ENCODE measurements at places on chromosomes 16 and 17. TPM values are rescaled to one million over a fixed set of nuclear protein-coding genes. Genes with fewer than 3 reads are reported as not detected.

The SDR42E2 gene
- total RNA-seq: 0.05 TPM

- no peak overlapping the region for H3K4me3 ChIP-seq
- no peak for DNase-seq
- no peaks in the 10 kb centered on the region for H3K36me3 ChIP-seq
- H3K27me3 ChIP-seq: no peaks in the 10 kb centered on the region
- no peak overlapping the region for H3K27ac ChIP-seq
Measured at GRCh38 chr17:68831170-68831569, 124.0 kb downstream of the ABCA8 start.

The PRSS21 gene
- not detected for total RNA-seq

DNA sequence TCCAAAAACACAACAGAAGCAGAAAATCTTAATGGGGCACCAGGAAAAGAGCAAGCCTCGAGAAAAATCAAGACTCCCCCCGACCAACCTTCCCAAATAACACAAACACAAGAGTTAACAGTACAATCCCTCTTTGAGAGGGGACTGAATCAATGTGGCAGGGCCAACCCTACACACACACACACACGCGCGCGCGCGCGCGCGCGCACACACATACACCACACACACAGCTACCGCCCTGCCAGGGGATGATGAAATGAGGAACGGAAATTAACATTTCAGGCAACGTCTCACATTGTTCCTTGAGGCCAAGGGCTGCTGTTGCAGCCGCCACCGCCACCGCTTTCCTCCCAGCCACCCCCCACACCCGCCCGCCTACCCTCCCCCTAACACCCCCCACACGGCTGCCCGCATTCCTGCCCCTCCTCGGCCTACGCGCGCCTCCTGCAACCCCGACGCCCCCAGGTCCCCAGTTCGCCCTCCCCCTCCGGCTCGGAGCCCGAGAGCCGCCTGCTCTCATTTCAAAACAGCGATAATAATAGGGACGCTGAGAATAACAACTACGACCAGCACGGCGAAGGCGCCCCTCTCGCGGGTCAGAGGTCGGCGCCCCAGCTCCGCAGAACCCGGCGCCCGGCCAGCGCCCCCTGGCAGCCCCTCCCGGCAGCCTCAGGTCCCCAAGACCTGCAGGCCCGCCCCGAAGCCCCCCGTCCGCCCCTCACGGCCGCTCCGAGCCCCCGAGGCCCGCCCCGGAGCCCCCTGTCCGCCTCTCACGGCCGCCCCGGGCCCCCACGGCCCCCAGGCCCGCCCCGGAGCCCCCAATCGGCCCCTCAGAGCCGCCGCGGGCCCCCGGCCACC lies 1.1 kb downstream of the ANKRD11 start:
- H3K4me1 ChIP-seq: peaks cover 36% of the 10 kb centered on the region
- no peak for DNase-seq
- peak overlapping the region; percentile 89 for H3K27ac ChIP-seq
- H3K36me3 ChIP-seq: peaks cover 6% of the 10 kb centered on the region
- H3K4me3 ChIP-seq: peak overlapping the region; percentile 86
- H3K27me3 ChIP-seq: no peaks in the 10 kb centered on the region

DNA sequence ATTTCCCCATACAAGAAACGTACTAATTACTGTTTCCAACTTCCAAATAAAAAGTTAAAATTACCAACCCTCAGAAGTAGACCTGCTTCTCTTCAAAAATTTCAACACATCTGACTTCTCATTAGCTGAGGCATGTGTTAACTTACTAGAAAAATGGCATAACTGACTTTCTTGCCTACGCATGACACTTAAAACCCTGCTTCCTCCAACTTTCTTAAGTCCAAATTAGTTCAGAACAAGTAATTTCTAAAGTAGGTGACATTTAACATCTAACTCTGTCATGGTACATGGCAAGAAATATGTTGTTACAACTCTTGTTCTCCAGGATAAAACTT lies 6.7 kb downstream of the USP7 start:
- no peak overlapping the region for H3K27ac ChIP-seq
- H3K4me3 ChIP-seq: no peak overlapping the region
- no peaks in the 10 kb centered on the region for H3K27me3 ChIP-seq
- no peaks in the 10 kb centered on the region for H3K36me3 ChIP-seq

GRCh38 chr16:6682142-6682811 lies 650.4 kb upstream of the RBFOX1 start:
- H3K4me1 ChIP-seq: no peaks in the 10 kb centered on the region
- H3K36me3 ChIP-seq: no peaks in the 10 kb centered on the region
- H3K27me3 ChIP-seq: no peaks in the 10 kb centered on the region

GRCh38 chr17:4482338-4483011 lies 16.2 kb upstream of the SPNS2 start:
- DNase-seq: no peak
- H3K4me1 ChIP-seq: peaks cover 6% of the 10 kb centered on the region
- H3K36me3 ChIP-seq: no peaks in the 10 kb centered on the region
- no peak overlapping the region for H3K4me3 ChIP-seq

The TTYH2 gene
- total RNA-seq: 8.3 TPM

DNA sequence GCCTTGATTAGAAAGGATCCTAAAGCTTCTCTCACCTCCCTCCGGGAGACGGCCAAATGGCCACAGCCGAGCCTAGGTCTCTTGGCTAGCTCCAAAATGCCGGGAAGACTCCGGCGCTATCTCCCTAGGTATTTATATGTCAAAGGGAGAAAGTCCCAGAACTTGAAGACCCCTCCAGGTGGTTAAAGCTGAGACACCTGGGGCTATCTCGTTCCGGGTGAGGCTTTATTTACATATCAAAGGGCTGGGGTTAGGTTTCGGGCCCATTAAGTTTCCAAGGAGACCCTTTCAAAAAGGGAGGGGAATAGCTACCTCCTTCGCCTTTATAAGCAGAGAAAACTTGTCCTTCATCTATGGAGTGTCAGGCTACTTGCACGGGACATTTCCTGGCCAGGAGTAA lies 70.9 kb upstream of the KIFC3 start:
- no peak overlapping the region for H3K4me3 ChIP-seq
- H3K4me1 ChIP-seq: no peaks in the 10 kb centered on the region
- H3K36me3 ChIP-seq: no peaks in the 10 kb centered on the region
- H3K27ac ChIP-seq: no peak overlapping the region
- no peak for DNase-seq
- H3K27me3 ChIP-seq: no peaks in the 10 kb centered on the region

- no peak overlapping the region for H3K27ac ChIP-seq
- no peaks in the 10 kb centered on the region for H3K4me1 ChIP-seq
- H3K36me3 ChIP-seq: no peaks in the 10 kb centered on the region
- H3K27me3 ChIP-seq: no peaks in the 10 kb centered on the region
- no peak overlapping the region for H3K4me3 ChIP-seq
- no peak for DNase-seq
Measured at GRCh38 chr16:9934723-9935508, 247.3 kb downstream of the GRIN2A start.

DNA sequence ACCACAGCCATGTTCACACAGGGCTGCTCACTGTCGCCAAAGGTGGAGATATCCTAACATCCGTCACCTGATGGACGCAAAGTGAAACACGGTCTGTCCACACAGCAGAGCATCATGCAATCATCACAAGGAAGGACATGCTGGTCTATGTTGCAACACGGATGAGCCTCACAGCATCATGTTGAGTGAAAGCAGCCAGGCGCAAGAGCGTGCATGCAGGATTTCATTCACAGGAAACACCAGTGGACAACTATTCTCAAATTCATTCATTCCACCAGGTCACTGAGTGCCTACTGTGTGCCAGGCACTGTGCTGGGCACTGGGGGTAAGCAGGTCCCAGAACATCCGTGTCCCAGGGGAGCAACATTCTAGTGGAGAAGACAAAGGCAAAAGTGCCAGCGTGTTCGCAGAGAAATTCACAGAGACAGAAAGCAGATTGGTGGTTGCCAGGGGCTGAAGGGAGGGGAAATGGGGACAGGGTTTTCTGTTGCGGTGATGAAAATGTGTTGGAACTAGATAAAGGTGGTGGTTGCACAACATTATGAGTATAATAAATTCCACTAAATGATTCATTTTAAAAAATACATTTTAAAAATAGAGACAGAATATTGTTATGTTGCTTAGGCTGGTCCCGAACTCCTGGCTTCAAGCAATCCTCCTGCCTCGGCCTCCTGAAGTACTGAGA lies 22.7 kb upstream of the KCNJ12 start:
- no peak overlapping the region for H3K27ac ChIP-seq
- no peaks in the 10 kb centered on the region for H3K36me3 ChIP-seq
- no peak for DNase-seq
- no peak overlapping the region for H3K4me3 ChIP-seq

- no peak overlapping the region for H3K4me3 ChIP-seq
- H3K4me1 ChIP-seq: peaks cover 13% of the 10 kb centered on the region
- H3K36me3 ChIP-seq: no peaks in the 10 kb centered on the region
- no peak for DNase-seq
- H3K27me3 ChIP-seq: no peaks in the 10 kb centered on the region
Measured at GRCh38 chr17:2965621-2966595, 97.5 kb downstream of the OR1D5 start.

GRCh38 chr17:69898601-69899000 lies 176.4 kb upstream of the KCNJ16 start:
- H3K27me3 ChIP-seq: no peaks in the 10 kb centered on the region
- H3K4me3 ChIP-seq: no peak overlapping the region
- H3K4me1 ChIP-seq: no peaks in the 10 kb centered on the region
- H3K27ac ChIP-seq: no peak overlapping the region
- no peak for DNase-seq
- H3K36me3 ChIP-seq: no peaks in the 10 kb centered on the region

GRCh38 chr16:27281243-27281642 lies 12.7 kb upstream of the NSMCE1 start:
- no peaks in the 10 kb centered on the region for H3K27me3 ChIP-seq
- H3K27ac ChIP-seq: no peak overlapping the region
- H3K4me3 ChIP-seq: no peak overlapping the region
- DNase-seq: no peak

GRCh38 chr16:72721981-72722380 lies 325.9 kb downstream of the ZFHX3 start:
- no peak overlapping the region for H3K27ac ChIP-seq
- H3K4me3 ChIP-seq: no peak overlapping the region
- no peaks in the 10 kb centered on the region for H3K27me3 ChIP-seq
- H3K4me1 ChIP-seq: no peaks in the 10 kb centered on the region
- no peaks in the 10 kb centered on the region for H3K36me3 ChIP-seq

DNA sequence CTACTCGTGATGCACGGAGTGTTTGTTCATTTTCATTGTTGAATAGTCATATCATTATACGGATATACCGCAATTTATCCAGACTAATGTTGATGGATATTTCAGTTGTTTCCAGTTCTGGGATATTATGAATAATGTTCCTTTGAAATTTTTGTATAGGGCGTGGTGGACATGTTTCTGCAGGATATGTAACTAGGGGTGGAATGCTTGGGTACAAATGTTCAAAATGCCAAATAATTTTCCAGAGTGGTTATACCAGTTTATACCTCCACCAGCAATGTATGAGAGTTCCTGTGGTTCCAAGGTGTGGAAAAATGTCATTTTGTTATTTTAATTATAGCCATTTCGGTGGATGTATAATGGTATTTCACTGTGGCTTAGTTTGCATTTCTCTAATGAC lies 53.6 kb downstream of the NUP88 start:
- H3K27me3 ChIP-seq: no peaks in the 10 kb centered on the region
- no peak overlapping the region for H3K27ac ChIP-seq
- no peak for DNase-seq
- peaks cover 8% of the 10 kb centered on the region for H3K36me3 ChIP-seq
- no peaks in the 10 kb centered on the region for H3K4me1 ChIP-seq
- H3K4me3 ChIP-seq: no peak overlapping the region

GRCh38 chr16:87702325-87702811 lies 63.4 kb downstream of the KLHDC4 start:
- H3K27me3 ChIP-seq: no peaks in the 10 kb centered on the region
- no peak overlapping the region for H3K4me3 ChIP-seq
- no peaks in the 10 kb centered on the region for H3K4me1 ChIP-seq
- no peak overlapping the region for H3K27ac ChIP-seq
- H3K36me3 ChIP-seq: no peaks in the 10 kb centered on the region

The KRT20 gene
- 0.13 TPM for total RNA-seq

DNA sequence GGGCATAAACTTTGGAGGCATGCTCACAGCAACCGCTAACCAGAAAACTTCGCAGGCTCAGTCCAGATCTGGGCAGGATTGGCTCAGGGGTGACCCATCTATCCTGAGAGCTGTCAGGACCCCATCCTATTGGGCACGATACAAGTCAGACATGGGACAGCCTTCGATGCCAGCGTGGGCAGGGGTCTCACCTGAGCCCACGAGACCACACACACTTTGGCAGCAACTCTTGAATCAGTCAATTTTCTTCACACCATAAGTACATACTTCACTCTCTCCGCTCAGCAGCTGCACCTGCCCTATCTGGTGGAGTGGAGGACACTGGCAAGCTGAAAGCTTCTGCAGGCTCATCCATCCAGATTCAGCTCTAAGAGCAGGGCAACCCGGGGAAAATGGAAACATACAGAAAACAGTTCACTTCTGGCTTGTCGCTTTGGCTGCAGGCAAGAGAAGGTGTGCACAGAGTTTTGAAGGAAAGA lies 48.3 kb downstream of the ZFHX3 start:
- DNase-seq: no peak
- H3K36me3 ChIP-seq: no peaks in the 10 kb centered on the region
- H3K27ac ChIP-seq: no peak overlapping the region
- H3K4me3 ChIP-seq: no peak overlapping the region
- peaks cover 13% of the 10 kb centered on the region for H3K4me1 ChIP-seq

The TMEM220 gene
- 9.3 TPM for total RNA-seq
